Cortex of kidney (tissue), 1 donor: ENCODE measurements at places on chromosomes 6 and 20.

DNA sequence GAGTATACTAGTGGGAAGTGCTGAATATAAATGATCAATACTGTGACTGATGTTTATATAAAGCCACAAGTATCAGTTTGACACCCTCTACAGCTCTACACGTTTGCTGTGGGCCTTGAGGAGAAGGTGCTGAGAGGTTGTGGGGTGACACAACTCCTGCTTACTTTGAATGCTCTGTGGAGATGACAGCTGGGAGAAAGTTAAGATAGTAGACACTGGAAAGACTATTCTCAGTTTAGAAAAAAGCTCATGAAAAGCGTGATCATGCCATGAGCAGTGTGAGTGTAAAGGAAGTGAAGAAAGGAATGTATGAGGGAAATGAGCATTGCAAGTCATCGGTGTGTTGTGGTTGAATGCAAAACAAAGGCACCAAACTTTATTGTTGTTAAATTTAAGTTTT is 215.8 kb downstream of the UTRN start:
- no peak for DNase-seq

DNA sequence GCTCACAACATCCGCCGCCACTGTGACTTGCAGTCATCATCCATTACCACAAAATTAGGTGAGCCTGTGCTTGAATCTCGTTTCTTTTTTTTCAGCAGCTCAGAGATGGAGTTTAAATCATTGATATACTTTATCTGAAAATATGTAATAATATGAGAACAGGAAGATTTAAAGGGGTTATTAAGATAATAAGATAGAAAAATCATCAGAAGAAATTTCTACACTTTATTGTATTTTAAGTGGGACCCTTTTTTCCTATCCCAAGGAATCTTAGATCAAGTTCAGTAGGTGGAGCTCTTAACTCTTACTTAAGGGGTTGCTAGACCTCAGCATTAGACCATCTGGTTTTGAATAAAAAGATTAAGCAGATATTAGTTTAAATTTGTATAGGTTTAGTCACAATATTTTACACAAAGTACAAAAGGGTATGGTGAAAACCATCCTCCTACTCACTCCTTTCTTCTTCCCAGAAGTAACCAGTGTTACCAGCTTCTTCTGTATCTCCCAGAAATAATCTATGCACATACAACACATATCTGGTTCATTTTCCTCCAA is 9.4 kb upstream of the NCOA7 start:
- no peak for DNase-seq

- no peak for DNase-seq
These were observed 158.5 kb downstream of the PHACTR1 start for GRCh38 chr6:12875051-12875450.

DNA sequence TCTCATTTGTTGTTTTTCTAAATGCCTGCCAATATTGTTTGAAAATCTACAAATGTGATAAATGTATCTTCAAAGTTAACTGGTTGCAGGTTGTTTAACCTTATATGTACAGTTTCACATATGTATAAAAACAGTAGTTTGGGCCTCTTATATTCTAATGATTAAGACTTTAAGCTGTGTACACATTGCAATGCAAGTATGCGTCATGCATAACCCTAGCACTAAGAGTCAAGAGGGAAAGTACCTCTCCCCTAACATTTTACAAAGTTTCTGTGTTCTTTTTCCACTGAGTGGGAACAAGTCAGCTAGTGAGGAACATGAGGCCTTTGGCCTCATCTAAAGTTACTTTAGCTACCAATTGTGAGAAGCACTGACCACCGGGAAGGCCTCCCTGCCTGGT is 25.7 kb upstream of the MICB start:
- no peak for DNase-seq

- DNase-seq: no peak
These were observed 143.7 kb downstream of the KLHL32 start for GRCh38 chr6:97068211-97068610.

DNA sequence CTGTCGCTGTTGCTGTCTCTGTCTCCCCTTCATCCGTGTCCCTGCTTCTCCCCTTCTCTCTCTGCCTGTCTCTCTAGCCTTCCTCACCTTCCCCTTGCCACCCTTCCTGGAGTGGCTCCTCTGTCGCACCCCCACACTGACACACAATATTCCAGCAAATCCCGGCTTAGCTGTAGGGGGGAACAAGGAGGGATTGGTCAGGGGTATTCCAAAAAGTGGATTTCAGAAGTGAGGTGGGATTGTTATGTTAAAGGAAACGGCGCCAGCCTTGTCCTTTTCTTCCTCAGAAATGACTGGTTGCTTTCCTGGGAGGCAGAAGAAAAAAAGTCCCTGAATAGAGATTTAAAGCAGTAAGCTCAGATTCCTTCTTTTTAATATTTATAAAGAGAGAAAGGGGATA is 76.3 kb upstream of the SIRPA start:
- DNase-seq: no peak

DNA sequence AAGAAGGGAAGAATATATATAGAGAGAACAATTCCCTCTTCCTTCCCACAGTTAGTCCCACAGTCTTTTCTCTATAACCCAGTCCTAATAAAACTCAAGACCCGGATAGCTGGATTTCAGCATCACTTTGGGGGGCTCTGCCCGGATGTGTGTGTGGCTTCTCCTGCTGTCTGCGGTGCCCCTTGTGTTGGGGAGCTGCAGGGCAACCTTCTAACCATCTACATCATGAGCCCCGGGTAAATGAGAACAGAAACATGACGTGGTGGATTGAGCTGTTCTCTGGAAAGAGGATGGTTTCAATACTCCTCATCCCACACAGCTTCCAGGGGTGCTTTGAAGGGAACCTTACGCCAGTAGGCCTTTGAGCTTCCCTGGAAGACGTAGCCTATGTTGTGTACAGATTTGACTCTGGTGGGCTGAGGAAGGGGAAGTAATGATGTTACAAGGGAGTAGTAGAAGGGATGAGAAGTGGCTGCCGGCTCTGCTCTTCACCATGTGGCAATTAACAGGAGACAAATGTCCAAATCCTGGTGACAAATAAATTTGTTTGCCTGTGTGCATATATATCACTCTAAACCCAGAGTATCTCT is 13.5 kb upstream of the PRDM1 start:
- DNase-seq: no peak

- no peak for DNase-seq
These were observed at the start of gene FNDC1 for GRCh38 chr6:159169193-159169555. Gene FNDC1, plus strand, starts transcription at chr6:159169400. Its CDS starts 197 bp downstream, at chr6:159169597.

GRCh38 chr20:16419138-16419715 is 154.0 kb downstream of the KIF16B start:
- DNase-seq: no peak

DNA sequence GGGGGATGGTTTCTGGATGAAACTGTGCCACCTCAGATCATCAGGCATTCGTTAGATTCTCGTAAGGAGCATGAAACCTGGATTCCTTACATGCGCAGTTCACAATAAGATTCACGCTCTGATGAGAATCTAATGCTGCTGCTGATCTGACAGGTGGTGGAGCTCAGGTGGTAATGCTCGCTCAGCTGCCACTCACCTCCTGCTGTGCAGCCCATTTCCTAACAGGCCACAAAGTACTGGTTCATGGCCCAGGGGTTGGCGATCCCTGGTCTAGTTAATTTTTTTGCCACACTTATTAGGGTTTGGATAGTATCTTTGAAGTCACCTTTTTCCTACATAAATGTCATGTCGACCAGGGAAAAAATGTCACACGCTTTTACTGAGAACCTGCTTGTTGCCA is 96.8 kb upstream of the MLIP start:
- DNase-seq: no peak

DNA sequence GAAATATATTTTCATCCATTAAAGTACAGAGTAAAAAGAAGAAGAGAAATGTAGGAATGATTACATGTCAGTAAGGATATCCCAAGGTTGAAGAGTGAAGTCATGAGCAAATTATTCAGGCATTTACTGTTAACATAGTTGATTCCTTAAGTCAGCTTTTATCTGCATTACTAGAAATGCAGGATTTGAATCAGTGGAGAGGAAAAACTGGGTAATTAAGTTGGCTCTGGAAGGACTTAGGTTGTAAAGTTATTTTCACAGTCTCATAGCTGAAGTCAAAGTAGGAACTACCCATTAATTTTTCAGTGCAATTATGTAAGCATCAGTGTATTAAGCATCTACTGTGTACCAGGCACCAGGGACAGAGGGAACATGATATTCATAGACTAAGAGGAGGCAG is 7.8 kb downstream of the NAA20 start:
- no peak for DNase-seq

- no peak for DNase-seq
These were observed 208.7 kb upstream of the PRND start for GRCh38 chr20:4512891-4513550.

DNA sequence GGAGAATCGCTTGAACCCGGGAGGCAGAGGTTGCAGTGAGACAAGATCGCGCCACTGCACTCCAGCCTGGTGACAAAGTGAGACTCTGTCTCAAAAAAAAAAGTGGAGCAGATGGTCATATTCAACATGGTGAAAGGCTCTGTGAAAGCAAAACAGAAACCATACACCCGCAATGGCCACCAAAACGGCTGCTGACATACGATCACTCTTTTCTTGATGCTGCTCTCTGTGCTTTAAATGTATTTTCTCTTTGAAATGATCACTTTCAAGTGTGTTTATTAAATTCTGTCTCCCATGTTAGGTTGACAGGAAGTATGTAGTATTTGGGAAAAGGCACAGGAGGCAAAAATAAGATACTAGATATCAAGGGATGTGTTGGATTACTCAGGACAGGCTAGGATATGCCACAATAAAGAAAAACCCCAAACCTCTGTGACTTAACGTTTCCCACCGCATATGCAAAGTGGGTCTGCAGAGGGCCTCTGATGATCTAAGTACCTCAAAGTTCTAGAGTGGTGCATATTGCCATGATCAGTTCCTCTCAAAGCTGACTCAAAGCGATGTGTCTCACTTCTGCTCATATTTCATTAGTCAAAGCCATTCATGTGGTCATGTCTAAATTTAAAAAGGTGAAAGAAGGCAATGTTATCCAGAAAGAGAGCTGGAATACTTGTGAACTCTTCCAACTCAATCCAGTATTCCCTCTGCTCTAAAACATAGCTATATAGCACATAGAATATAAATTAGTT is 155.1 kb upstream of the SOX4 start:
- no peak for DNase-seq

DNA sequence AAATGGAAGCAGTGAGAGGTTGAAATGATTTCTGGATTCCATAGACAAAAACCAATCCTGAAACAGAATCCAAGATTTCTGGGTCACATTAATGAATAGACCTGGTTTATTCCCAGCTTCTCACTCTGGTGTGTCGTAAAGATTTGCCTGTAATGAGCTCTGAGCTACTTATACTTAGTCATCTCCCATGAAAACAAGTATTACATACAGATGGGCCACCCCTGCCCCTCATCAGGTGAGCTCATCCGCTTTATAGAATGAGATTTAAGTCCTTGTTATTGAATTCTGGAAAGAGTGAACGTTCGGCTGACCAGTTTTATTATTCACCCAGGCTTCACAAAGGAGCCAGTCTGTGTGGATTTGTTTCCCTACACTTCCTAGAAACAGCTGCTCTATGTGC is 47.1 kb upstream of the TMEM181 start:
- DNase-seq: no peak

- DNase-seq: no peak
These were observed 294.8 kb downstream of the GMDS start for GRCh38 chr6:1950631-1951030.

DNA sequence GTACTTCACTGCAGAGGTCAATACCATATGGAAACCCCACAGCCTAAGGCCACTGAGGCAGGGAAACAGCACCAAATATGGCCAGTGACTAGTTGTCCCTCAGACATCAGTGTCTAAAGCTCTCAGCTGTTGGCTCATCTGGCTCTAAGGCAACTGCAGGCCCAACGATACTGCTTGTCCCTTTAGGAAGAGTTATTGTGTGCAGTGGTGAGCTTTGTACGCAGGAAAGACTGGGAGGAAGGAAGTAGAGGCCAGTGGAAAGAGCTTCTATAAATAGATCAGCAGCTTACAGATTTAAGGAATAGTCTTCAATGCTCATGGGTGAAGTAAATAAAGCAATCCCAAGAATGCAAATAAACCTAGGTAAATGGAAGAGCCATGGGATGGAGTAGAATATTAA is 29.3 kb downstream of the DNAAF9 start:
- no peak for DNase-seq
